ENCODE measurements at places on chromosomes 2 and 18.
A peak's percentile ranks its signal among the peaks of the same experiment; 100 is the strongest.

- no peak for DNase-seq
These were observed 51.1 kb upstream of the LGALSL start for GRCh38 chr2:64402876-64403275.

GRCh38 chr2:98487806-98488189, 43.1 kb downstream of the INPP4A start:
- DNase-seq = no peak

GRCh38 chr2:14975381-14975780, 342.9 kb downstream of the LRATD1 start:
- no peak for DNase-seq

DNA sequence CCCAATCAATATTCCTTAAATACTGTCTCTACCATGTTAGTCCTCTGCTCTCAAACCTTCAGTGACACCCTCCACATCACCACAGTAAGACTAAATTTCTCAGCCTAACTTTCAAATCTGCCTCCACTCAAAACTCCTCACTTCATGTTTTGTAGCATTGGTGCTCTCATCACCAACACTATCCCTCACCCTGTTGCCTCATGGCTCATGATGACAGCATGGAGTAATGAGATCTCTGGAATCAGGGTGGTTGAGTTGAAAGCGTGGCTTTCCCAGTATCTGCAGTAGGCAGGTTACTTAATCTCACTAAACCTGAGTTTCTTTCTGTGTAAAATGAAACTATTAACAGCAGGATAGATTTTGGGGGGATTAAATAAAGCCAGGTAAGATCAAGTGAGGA, 621.4 kb downstream of the NYAP2 start:
- no peak for DNase-seq

- no peak for DNase-seq
These were observed 11.8 kb upstream of the CCBE1 start for GRCh38 chr18:59708988-59709387.

DNA sequence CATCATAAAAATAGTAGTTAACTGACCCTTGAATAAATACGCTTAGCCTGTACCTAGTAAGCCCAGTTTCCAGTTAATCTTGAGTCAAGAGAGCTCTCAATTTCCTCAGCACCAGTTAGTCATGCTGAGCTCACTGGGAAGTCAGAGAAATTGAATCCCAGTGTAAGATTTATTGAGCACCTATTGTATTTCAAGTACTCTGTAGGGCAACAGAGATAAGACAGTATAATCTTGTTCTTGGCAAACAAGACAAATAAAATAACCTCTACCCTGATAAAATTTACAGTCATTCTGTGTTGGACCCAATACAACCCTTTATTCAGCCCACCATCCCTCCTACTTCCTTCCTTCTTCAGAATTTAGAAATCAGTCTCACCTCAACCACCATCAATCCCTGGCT, 71.9 kb upstream of the NRP2 start:
- no peak for DNase-seq

GRCh38 chr18:39862341-39862740, 2092.7 kb upstream of the PIK3C3 start:
- no peak for DNase-seq

DNA sequence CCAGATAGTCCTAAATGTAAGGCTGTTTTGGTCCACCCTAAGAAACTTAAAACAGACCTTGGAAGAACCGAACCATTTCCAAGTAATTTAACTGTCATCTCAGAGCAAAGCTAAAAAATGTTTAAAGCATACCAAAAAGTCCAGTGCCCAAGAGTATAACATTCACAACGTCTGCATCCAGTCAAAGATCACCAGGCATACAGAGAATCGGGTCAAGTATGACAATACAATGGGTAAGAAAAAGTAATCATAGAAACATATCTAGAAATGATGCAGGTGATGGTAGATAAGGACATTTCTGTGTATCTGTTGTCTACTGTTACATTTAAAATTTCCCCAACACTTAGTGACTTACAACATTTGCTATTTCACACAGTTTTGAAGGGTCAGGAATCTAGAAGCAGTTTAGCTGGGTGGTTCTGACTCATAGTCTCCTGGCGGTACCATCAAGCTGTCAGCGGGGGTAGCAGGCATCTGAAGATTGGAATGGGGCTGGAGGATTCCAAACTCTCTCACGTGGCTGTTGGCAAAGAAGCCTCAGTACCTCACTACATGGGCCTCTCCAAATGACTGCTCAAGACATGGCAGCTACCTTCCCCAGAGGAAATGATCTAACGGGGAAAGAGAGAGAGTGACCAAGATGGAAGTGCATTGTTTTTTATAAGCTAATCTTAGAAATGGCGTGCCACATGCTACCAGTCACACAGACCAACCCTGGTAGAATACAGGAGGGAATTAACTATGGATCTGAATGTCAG, 36.6 kb upstream of the DYNC2LI1 start:
- DNase-seq = no peak

DNA sequence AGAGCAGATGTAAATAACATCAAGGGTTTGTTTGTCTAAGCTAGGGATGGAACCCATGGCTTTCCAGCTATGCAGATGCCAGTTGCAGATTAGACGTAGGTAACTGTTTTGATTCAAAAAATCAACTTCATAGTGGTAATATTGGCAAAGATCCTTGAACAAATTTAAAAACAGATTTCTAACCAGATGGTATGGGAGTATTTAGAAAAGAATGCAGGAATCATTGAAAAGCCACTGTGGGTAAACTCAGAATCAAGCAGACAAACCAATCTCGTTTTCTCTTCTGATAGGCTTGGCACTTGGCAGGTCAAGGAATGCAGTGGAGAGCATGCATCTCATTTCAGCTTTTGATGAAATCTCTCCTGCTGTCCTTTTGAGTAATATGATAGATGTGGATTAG, 377.5 kb downstream of the CLIP4 start:
- DNase-seq = no peak

- DNase-seq = peak; percentile 48
These were observed 38.6 kb upstream of the POLE4 start for GRCh38 chr2:74919827-74920226.

GRCh38 chr2:190533968-190534309, 583 bp downstream of the NEMP2 start:
- no peak for DNase-seq

- DNase-seq = no peak
These were observed 228.7 kb downstream of the PIK3C3 start for GRCh38 chr18:42183746-42184145.

GRCh38 chr2:37871456-37872191, 53.5 kb upstream of the RMDN2 start:
- no peak for DNase-seq

DNA sequence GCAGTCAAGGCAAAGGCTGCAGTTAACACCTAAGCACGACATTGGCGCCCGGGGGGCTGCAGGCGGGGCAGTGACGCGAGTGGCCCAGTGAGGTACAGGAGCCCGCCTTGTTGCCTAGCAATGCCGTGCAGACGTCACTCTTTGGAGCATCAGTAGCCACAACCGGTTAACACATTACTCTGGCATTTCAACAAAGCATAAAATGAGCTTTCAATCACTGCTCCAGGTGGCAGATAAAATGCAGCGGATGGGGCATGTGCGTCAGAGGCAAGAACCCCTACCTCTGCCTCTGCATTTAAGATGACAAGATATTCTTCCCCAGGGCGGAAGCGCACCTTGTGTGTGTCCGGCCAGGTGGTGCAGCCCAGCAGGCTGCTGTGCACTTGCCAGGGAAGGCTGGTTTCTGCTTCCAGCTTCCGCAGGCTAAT, 139.4 kb downstream of the MTCL1 start:
- DNase-seq = no peak

GRCh38 chr2:52810460-52810859, 957.1 kb upstream of the CHAC2 start:
- no peak for DNase-seq

DNA sequence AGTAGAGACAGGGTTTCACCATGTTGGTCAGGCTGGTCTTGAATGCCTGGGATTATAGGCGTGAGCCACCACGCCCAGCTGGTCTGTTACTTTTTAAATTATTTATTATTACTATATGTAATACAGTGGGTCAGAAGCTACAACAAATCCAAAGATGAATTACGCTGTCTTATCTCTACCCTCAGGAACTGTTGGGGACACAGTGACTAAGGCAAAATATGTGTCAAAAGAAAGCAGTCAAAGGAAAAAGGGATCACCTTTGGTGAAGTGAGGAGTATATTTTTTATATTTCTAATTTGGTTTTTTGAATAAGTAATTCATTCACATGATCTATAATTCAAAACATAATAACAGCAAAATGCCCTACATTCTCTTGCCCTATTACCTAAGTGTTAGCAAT, 4.7 kb downstream of the CREB1 start:
- DNase-seq = no peak

DNA sequence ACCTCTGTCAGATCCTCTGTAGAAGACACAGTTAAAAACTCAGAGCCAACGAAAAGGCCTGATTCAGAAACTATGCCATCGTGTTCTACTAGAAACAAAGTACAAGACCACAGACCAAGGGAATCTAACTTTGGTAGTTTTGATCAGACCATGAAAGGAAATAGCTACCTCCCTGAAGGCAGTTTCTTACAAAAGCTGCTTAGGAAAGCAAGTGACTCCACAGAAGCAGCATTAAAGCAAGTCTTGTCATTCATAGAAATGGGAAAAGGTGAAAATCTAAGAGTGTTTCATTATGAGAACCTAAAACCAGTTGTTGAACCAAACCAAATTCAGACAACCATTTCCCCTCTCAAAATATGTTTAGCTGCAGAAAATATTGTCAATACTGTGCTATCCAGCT, 58.2 kb downstream of the FSIP2 start:
- DNase-seq = no peak

GRCh38 chr2:46979571-46979979, 64.0 kb upstream of the MCFD2 start:
- no peak for DNase-seq

DNA sequence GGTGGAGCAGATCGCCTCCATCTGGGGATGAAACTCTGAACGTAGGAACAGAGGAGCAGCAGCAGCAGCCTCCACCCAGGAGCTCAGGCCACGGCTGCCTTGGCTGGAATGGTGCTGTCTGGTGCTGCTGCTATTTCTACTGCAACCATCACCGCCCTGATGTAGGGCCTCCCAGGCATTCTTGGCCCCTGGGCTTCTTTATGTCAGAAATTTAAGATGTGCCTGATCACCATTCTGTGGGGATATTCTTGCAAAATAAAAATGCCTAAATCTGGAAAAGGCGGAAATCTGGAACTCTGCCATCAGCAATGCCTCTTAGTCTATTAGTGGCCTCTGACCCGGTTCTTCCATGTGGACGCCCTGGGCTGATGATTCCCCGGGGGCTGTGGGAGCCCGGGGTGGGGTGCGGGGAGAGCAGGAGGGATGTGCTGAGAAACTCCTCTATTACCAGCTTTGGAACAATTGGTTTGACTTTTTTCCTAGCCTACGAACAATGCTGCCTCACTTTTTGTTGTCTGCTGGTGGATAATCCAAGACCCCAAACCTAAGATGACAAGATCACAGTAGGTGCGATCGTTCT, 47.2 kb downstream of the FAM124B start:
- no peak for DNase-seq

- DNase-seq = peak; percentile 25
These were observed 1.8 kb downstream of the SP3 start for GRCh38 chr2:173963323-173963816.

GRCh38 chr2:156309167-156309566, 23.4 kb downstream of the NR4A2 start:
- no peak for DNase-seq

GRCh38 chr2:231297108-231297908, 98.2 kb upstream of the B3GNT7 start:
- no peak for DNase-seq

DNA sequence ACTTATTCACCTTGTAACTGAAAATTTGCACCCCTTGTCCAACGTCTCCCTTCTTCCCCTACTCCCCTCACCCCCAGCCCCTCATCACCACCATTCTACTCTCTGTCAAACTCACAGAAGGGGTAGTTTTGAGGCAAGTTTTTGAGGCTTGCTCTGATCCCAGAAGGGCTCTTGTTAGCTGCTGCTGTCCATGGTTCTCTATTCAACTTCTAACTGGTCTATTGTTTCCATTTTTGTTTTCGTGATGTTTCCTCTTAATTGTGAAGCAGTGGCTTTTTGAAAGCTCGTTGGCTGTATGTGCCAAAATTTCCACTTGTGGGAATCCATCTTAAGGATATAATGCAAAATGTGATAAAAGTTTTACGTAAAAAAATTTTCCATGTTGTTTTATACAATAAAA, 92.5 kb upstream of the CRACDL start:
- DNase-seq = no peak

- no peak for DNase-seq
These were observed 63.8 kb downstream of the HAUS1 start for GRCh38 chr18:46167971-46168370.

Data from stimulated activated CD8-positive, alpha-beta memory T cell treated with anti-CD3 and anti-CD28 coated beads, Interleukin-15, amount 100 ng/mL, for 1 hour (primary cell).